ENCODE measurements at places on chromosomes 12 and 14.

DNA sequence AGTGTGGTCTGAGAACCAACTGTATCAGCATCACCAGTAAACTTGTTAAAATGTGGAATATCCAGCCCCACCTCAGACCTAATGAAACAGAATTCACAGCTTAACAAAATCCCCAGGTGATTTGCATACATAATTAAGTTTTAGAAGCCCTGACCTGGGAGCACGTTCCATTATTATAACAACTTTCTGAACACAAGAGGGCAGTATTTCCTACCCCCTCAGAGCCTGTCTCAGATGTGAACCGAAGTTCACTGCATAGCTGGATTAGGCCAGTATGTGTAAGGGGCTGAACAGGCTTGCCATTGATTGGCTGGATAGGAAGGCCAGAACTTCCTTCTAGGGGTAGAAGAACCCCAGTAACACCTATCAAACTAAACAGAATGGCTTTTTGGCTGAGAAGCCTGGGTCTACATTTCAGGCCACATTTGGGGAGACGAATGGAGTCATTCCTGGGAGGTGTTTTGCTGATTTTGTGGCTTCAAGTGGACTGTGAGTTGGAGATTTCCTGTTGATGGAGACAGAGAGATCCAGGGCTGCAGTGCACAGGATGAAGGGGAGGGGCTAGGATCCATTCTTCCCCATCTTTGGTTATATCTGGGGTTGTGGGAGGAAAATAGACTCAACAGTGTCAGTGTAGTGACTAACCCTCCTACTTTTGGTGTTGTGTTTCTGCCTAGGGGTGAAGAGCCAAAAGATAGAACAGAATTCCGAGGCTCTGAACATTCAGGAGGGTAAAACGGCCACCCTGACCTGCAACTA lies 94.7 kb upstream of the OR4E1 start:
- DNase-seq: peak; percentile 10

- no peak for DNase-seq
These were observed 13.1 kb downstream of the BATF start for GRCh38 chr14:75535164-75535898.

DNA sequence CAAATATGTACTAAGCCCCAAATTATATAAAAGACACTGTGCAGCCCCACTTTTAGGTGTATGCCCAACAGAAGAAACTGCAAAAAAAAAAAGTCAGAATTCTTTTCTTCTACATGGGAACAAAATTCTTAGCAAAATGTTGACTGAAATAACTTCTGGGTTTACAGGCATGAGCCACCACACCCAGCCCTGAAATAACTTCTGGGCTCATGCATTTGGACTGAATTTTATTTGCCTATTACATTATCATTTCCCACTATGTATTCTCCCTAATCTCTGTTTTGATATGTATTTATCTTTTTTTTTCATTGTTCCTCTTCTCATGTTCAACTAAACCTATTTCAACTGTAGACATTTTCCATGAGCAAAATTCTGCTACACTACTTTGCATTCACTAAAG lies 169.2 kb downstream of the GRIN2B start:
- no peak for DNase-seq

DNA sequence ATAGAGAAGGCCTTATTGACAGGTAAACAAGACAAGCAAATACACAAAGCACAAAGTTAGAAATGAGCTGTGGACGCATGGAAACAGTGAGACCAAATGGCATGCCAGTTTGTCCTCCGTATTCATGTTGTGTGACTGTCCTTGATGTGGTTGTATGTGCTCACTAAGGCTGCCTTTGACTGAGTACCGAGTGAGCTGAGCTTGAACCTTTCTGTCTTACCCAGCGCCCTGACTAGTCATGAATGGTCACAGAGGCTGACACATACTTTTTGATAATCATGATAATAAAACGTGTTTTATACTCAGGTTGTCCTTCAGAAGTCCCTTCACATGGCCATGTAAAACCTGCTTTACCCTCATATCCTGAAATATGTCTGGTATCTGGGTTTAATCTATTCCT lies 553 bp upstream of the CATSPERB start:
- DNase-seq: no peak

- DNase-seq: no peak
These were observed 21.7 kb downstream of the CAPRIN2 start for GRCh38 chr12:30732954-30733637.

DNA sequence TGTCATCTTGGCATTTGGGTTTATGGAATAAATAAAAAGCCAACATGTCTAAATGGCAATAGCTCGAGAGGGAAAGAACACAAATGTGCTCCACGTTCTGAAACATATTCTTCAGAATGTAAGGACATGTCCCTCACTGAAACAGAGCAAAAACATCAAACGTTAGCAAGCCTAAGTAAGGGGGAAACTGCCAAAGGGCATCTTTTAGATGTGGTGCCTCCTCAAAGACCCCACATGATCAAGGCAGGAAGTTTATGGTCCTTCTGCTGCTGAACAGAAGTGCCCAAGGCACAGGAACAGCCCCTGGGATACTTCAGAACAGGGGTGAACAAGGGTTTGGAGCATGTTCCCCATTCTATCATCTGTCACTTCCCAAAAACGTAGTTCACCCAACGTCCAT lies 227.0 kb downstream of the ANO2 start:
- no peak for DNase-seq

DNA sequence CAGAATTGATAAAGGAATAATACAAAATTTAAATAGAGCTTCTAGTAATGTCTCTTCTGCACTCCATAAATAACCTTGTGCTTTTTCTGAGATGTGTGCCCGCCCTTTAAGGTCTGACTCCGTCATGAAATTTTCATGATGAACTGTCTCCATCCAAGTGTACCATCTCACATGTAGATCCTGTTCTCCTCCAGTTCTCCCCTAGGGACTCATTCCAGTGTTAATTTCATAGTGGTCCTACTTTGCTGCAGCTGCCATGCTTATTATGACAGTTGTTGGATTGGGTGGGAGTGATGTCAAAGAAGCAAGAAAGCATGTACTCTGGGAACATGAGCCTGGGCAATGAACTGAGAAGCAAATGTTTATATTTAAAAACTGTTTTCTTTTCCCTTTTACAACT lies 442.5 kb upstream of the PDE3A start:
- DNase-seq: no peak

DNA sequence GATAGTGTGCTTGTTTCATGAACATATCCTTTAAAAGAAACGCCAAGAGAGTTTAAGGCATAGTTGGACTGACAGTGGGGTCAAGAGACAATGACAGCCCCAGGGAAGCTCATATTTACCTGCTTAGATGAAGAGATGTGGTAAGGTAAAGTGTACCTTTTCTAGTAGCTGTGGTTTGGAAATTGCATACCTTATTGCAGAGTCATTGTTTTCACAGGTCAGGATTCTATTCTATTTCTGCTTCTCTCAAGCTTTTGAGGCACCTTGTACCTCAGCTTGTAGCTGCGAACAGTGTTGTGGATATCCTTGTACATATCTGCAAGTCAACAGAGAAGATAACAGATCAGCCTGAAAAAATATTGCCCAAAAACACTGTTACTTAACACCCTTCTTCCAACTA lies 47.7 kb downstream of the ATP6V1D start:
- DNase-seq: no peak

DNA sequence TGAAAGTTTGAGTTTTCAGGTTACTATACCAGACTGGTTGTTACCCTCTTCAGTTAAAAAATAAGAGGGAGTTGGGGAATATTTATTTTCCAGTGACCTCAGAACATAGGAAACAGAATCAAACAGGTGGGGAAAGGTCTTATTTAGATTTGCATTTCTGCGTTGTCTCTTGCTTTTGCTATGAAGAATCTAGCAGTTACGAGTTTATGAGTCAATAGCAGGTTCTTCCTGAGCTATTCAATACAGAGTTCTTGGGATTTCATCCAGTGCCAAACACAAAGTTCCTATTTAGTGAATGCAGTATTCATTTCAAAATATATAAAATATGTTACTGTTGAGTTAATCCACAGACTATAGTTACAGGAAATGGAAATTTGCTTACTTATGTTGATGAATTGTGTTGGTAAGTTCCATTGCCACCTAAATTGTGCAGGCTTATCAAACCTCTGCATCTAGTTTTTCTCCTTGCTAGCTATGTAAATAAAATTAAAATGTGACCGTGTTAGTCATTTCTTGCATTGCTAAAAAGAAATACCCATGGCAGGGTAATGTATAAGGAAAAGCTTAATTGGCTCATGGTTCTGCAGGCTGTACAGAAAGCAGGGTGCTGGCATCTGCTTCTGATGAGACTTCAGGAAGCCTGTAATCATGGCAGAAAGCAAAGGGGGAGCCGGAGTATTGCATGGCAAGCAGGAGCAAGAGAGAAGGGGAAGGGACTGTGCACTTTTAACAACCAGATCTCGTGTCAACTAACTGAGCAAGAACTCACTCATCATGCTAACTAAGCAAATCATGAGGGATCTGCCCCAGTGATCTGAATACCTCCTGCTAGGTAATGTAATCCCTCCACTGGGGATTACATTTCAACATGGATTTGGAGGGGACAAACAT lies 110.2 kb downstream of the KTN1 start:
- DNase-seq: no peak

- no peak for DNase-seq
These were observed 77.3 kb upstream of the TMTC2 start for GRCh38 chr12:82609234-82609914.

DNA sequence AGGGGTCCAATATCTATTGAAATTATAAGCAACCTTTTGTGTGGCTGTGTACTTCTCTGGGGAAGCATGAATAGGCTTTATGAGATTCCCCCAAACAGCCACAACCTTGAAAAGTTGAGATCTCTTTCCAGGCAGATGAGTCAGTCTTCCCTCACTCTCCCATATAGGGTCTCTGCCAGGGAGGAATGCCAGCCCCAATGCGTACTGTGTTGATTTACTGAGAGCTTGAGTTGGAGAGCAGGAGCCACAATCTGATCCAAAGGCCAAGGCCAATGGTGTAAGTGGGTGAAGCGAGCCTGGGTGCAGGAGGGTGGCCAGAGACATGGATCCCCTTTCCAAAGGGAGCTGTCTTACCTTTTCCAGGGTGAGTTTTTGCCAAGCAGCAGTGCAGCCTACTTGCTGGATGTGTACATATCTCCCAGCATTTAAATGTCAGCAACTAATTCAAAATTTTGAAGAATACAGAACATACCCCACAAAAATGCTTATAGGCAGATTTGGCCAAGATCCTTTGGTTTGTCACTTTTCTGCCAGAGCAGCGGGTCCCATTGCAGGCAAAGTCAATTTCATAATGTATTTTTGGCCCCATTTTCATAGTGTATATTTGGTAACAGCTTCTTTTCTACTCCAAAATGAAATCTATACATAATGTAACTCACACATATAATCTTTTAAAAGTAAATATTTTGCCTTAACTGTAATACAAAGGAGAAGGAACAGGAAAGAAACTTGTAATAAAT lies 88.2 kb downstream of the TBC1D30 start:
- DNase-seq: no peak

DNA sequence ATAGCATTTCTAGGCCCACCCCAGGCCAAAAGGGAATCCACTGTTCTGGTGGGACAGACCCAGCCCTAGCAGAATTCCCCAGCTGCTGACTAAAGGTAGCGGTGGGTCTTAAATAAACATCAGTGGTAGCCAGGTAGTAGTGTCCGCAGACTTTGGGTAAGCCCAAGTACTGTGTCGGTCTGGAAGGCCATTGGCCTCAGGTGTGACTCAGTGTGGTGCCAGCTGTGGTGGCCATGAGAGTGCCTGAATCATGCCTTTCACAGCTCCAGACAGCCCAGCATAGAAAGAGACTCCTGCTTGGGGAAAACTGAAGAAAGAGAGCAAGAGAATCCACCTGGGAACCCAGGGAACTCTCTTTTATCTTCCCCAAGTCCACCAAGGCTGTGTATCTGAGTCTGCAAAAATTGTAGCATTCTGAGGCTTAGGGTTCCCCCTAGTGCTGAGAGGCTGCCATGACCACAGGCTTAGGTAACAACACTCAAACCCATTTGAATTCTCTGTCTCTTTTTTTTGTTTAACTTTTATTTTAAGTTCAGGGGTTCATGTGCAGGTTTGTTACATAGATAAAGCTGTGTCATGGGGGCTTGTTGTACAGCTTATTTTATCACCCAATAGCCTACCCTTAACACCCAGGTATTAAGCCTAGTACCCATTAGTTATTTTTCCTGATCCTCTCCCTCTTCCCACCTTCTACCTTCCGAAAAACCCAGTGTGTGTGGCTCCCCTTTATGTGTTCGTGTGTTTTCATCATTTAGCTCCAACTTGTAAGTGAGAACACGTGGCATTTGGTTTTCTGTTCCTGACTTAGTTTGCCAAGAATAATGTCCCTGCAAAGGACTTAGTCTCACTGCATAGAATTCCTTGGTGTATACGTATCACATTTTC lies 16.7 kb upstream of the CD163L1 start:
- DNase-seq: peak; percentile 47

- DNase-seq: no peak
These were observed 59.8 kb downstream of the CNTN1 start for GRCh38 chr12:40752011-40752410.

GRCh38 chr14:101729382-101729781 lies 32.1 kb upstream of the PPP2R5C start:
- no peak for DNase-seq

DNA sequence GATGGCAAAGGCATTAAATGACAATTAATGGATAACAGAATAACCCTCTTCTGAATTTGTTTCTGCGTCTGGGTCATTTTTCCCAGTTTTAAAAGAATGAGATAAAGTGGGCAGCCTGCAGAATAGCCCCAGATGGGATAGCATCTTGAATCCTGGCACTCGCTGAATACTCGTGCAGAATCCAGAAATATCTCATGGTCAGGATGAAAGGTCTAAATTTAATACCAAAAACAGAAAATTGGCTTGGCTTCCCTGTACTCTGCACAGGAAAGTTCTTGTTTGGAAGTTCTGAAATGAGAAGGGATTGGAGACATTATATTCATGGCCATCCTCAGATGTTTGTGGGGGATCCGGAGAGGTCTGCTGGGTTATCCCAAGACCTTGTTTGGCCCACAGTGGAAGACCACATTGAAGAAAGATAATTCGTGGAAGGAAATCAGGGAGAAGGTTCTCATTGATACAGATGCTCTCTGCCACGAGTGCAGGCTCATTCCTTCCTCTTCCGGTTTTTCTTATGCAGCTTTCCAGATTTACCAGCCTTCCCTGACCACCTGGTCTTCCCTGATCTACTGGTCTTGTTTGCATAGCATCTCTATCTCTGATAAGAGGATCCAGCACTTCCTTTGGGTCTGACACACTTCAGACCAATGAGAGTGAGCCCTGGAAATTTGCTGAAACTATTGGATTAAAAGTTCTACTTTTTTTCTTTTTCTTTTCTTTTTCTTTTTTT lies 6.0 kb upstream of the IFT81 start:
- DNase-seq: no peak

DNA sequence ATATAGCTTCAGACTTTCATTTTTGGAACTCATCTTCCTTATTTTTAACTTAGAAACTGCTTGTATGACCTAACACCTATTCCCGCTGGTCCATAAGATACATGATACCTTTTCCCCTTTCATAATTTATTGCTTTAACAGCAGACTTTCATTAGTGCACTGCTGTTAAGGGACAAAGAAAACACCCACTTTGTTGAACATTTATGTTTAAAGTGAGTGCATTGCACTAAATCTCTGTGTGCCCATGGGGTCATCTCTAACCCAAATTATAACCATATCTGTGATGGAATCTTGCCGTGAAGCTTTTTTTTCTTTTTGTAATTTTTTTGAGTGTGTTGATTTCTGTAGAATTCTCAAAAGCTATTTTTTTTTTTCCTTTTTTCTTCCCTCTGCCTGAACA lies 261.8 kb downstream of the TMTC2 start:
- DNase-seq: no peak

GRCh38 chr12:26493656-26494055 lies 298.3 kb downstream of the SSPN start:
- DNase-seq: no peak
